Mesendoderm (in vitro differentiated cells): ENCODE measurements at places on chromosomes 5 and 9.

DNA sequence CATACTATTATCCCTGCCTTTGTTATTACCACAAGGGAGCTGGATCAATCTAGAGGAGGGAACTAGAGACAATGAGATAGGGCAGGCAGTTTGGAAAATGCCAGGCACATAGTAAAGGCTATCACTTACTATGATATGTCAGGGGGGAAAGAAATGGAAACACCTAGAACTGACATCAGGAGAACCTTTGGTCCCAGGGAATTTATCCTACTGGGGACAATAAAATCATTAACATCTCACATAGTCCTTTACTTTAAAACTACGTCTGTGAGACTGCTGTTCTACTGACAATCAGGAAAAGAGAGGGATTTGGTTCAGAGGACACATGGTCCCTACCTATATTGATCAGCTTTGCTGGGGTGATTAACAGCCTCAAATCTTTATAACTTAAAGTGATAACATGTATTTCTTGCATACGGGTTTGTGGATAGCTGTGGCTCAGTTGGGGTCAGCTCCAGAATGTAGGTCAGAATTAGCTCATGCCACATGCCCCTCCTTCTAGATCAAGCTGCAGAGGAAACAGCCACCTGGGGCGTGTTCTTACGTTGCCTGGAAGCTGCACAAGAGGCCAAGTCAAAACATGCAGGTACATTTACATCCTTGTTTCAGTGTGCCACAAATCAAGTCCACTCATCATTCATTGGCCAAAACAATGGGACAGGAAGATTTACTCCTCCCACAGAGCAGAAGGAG lies 43.9 kb upstream of the ALDOB start:
- H3K27me3 ChIP-seq: no peaks in the 10 kb centered on the region
- H3K36me3 ChIP-seq: peaks cover 1% of the 10 kb centered on the region
- peak; percentile 34 for DNase-seq

- no peaks in the 10 kb centered on the region for H3K36me3 ChIP-seq
- no peaks in the 10 kb centered on the region for H3K27me3 ChIP-seq
- H3K27ac ChIP-seq: no peak overlapping the region
- DNase-seq: no peak
- no peak overlapping the region for H3K4me3 ChIP-seq
These were observed 43.5 kb downstream of the DMAC1 start for GRCh38 chr9:7756088-7756487.

DNA sequence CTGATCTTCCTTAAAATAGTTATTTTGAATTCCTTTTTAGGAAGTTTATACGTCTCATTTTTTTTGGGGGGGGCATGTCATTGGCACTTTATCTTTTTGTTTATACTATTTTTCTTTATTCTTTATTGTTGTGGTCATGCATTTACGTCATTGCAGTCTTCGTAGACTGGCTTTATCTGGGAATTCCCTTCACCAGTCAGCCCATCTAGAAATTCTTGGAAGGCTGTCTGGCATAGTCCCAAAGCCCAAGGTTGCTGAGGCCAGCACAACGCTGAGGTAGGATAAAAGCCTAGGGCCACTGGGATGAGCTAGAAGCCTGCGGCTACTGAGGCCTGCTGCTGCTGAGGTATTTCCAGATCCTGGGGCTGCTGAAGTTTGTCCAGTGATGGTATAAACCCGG lies 121.5 kb downstream of the ISOC1 start:
- no peak for DNase-seq
- no peaks in the 10 kb centered on the region for H3K4me1 ChIP-seq
- no peak overlapping the region for H3K4me3 ChIP-seq

- no peak overlapping the region for H3K27ac ChIP-seq
- H3K4me3 ChIP-seq: no peak overlapping the region
- no peaks in the 10 kb centered on the region for H3K27me3 ChIP-seq
These were observed 133.4 kb upstream of the PAPPA start for GRCh38 chr9:116020146-116020545.

- no peaks in the 10 kb centered on the region for H3K36me3 ChIP-seq
- H3K4me1 ChIP-seq: peaks cover 26% of the 10 kb centered on the region
- H3K27ac ChIP-seq: peak overlapping the region; percentile 63
- H3K27me3 ChIP-seq: no peaks in the 10 kb centered on the region
These were observed 7.5 kb downstream of the NDST1 start for GRCh38 chr5:150515446-150515845.

DNA sequence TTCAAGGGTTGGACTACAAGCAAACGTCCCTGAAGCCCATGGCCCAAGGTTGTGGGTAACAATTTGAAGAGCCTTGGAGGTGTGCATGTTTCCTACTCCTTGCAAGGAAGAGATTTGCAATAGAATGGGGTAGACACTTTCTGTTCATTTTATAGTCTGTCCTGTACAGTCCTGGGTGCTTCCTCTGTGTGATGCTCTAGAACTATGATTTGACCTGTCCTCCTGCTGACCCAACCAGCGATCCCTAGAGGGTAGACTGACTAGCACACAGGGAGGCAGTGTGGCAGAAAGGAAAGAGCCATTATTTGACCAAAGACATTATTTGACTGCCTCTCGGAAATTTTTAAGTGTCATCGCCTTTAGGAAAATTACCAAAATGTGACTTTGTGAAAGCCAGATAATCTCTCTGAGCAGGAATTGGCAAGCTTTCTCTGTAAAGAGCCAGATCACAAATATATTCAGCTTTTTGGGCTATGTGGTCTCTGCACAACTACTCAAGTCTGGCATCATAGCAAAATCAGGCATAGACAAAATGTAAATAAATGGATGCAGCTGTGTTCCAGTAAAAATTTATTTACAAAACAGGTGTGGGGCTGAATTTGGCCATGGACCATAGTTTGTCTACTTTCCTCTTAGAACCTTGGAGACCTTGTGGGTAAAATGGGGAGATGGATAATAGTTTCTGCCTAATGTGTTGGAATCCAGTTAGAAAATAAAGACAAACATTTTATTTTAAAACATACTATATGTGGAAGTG lies 106.8 kb downstream of the DMRT2 start:
- no peak overlapping the region for H3K27ac ChIP-seq
- no peak overlapping the region for H3K4me3 ChIP-seq
- DNase-seq: no peak
- H3K36me3 ChIP-seq: no peaks in the 10 kb centered on the region

DNA sequence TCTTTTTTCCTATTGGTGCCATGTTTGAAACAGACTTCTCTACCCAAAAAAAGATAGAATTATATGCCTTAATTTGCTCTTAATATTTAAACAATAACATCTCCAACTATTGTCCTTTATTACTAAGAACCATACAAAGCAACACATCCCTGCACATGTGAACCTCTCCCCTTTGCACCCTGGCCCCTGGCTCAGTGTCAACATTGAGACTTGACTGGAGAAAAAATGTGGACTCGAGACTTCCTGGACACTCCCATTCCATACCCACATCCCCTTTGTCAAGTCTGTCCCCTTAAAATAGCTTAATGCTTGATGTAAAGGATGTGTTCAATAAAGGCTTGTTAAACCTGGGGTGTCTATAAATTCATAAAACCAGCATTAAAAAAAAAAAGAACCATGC lies 53.2 kb downstream of the TTC39B start:
- H3K4me3 ChIP-seq: no peak overlapping the region
- H3K36me3 ChIP-seq: no peaks in the 10 kb centered on the region
- H3K27me3 ChIP-seq: no peaks in the 10 kb centered on the region
- no peak for DNase-seq
- no peaks in the 10 kb centered on the region for H3K4me1 ChIP-seq

DNA sequence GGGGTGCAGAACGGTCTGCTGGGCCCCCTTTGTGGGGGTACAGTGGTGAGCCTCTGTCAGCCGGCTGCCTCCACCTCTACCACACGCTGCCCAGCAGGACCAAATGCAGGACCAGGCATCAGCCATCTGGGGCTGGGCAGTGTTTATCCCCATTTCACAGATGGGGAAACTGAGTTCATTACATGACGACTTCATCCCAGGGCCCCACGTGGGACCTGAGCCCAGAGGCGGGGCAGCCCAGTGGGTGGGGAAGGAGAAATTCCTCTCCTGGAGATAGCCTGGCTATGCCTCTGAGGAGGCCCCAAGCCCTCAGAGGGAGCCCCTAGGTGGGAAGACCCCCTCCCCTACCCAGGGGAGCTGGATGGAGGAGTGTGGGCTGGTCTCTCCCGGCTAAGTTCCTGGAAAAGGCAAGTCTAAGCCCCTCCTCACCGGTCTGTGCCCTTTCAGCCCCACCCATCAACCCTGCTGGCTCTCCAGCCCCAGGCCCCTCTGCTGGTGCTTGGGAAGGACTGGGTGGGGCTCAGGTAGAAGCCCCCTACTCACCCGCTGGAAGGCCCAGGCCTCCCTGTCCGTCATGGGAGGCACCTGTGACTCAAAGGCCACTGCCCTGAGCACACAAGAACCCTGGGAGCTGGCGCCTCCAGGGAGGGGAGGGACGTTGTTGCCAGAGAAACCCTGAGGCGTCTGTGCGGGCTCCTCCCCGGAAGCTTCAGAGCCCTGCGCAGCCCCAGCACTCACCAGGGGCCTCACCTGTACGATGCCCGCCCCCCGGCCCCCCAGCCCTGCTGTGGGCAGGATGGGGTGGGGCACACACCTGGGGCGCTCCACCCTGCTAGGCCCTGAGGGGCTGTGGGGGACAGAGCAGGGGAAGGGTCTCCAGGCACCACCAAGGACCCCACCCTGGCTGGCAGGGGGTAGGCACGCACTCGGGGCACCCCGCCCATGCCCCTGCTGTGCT lies 7.4 kb upstream of the CCDC187 start:
- H3K27ac ChIP-seq: no peak overlapping the region
- no peak overlapping the region for H3K4me3 ChIP-seq
- H3K36me3 ChIP-seq: no peaks in the 10 kb centered on the region
- H3K4me1 ChIP-seq: no peaks in the 10 kb centered on the region
- H3K27me3 ChIP-seq: no peaks in the 10 kb centered on the region

GRCh38 chr9:113910036-113910639 lies 34.0 kb downstream of the ZNF618 start:
- H3K36me3 ChIP-seq: no peaks in the 10 kb centered on the region
- no peak overlapping the region for H3K27ac ChIP-seq
- H3K27me3 ChIP-seq: no peaks in the 10 kb centered on the region
- no peaks in the 10 kb centered on the region for H3K4me1 ChIP-seq

GRCh38 chr9:107539427-107540163 lies 50.0 kb upstream of the KLF4 start:
- H3K27ac ChIP-seq: no peak overlapping the region
- no peak overlapping the region for H3K4me3 ChIP-seq

- no peaks in the 10 kb centered on the region for H3K4me1 ChIP-seq
- DNase-seq: no peak
- H3K4me3 ChIP-seq: no peak overlapping the region
- H3K36me3 ChIP-seq: no peaks in the 10 kb centered on the region
These were observed 219.2 kb upstream of the MAP3K1 start for GRCh38 chr5:56596155-56596554.

- DNase-seq: peak; percentile 53
- H3K27ac ChIP-seq: no peak overlapping the region
- peaks cover 4% of the 10 kb centered on the region for H3K4me1 ChIP-seq
- no peak overlapping the region for H3K4me3 ChIP-seq
- no peaks in the 10 kb centered on the region for H3K36me3 ChIP-seq
- H3K27me3 ChIP-seq: no peaks in the 10 kb centered on the region
These were observed 273.4 kb downstream of the SLIT3 start for GRCh38 chr5:169027501-169028061.

DNA sequence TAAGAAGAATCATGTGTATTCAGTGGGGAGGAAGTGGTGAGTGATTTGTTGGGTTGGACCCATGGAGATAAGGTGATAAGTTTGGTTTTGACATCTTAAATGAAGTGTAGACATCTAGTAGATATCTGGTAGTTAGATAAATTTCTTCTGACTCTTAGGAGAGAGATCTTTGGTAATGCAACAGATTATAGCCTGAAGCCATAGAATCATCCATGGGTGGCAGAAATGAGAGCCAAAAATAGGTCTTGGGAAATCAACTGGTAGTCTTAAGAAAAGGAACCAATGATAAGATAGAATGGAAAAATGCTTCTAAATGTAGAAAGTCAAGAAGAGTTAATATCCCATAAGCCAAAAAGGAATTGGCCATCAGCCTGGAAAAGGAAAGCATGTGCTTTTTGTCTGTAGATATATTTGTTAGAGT lies 532.7 kb upstream of the GRAMD2B start:
- no peak for DNase-seq
- no peaks in the 10 kb centered on the region for H3K4me1 ChIP-seq
- H3K27ac ChIP-seq: no peak overlapping the region
- no peaks in the 10 kb centered on the region for H3K36me3 ChIP-seq

DNA sequence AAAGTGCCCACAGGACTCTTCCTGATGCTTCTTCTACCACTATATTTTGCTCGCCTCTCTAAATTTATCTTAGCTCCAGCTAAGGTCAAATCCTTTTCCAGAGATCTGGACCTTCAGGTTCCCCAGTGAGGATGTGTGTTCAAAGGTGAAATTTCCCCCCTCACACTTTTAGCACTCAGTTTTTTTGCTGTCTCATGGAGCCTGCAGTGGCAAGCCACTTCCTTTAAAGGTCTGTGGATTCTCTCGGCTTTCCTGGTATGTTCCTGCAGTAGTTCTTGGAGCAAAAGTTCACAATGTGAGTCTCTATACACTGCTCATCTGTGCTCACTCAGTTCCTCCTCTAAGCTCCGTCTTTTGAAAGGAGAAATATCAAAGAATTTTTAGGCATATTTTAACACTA lies 181.4 kb downstream of the LURAP1L start:
- H3K36me3 ChIP-seq: no peaks in the 10 kb centered on the region
- H3K4me3 ChIP-seq: no peak overlapping the region
- DNase-seq: peak; percentile 52

DNA sequence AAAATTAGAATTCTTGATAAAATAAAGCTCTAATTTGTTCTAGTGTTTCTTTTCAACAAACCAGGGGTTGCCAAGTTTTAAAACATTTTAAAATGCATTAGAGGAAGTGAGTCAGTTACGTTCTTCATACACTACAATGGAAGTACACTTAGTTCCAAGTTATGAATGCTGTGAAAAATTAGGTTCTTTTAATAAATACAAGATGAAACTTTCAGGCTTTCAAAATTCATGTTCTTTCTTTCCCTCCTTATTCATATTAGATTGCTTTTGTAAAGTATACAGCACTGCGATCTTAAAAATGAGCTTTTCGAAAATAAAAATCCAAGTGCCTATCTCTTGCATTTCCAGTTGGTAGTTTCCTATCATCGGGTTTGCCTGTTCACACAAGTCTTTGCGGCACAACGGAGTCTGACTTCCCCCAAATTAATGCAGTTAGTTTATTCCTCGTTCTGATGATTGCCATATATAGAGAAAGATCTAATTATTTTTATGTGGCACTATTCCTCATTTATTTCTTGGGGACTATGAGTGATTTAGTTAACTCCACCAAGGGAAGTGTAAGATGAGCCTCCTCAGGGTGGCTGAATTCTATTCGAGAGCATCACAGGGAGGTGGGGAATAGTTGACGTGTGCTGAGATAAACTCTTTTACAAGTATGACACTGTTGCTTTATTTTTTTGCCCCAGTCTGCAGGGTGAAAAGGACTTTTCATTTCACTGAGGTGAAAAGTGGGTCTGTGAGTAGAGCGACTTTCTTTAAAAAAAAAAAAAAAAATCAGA lies 238.2 kb downstream of the CD180 start:
- peak; percentile 45 for DNase-seq
- H3K27me3 ChIP-seq: no peaks in the 10 kb centered on the region
- H3K27ac ChIP-seq: no peak overlapping the region
- H3K4me3 ChIP-seq: no peak overlapping the region
- H3K36me3 ChIP-seq: no peaks in the 10 kb centered on the region
- peaks cover 1% of the 10 kb centered on the region for H3K4me1 ChIP-seq

GRCh38 chr5:154038261-154038706 lies 426 bp downstream of the FAM114A2 start:
- DNase-seq: no peak
- H3K27me3 ChIP-seq: no peaks in the 10 kb centered on the region
- peak overlapping the region; percentile 54 for H3K4me3 ChIP-seq
- H3K27ac ChIP-seq: no peak overlapping the region
